ENCODE measurements at places on chromosomes 11 and 22.

DNA sequence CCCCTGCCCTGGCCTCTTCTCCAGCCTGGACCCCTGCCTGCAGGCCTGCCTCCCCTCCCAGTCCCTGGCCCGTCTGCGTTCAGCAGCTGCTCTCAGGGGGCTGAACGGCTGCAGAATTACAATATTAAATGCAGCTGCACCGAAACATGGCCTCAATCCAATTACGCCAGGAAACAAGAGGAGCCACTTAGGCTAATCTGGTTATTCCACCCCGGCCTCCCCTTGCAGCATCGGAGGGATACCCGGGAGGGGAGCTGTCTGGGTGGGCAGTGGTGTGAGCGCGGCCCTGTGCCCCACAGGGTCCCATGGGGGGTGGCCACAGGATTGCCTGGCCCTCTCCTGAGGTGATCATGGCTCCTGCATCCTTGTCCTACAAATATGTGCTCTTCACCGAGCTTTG lies 42.6 kb downstream of the FLRT1 start:
- DNase-seq: no peak

- DNase-seq: no peak
Observed at GRCh38 chr11:19663206-19663605, 49.4 kb upstream of the NAV2 start.

GRCh38 chr11:88421530-88421929 lies 84.0 kb upstream of the CTSC start:
- peak; percentile 81 for DNase-seq

DNA sequence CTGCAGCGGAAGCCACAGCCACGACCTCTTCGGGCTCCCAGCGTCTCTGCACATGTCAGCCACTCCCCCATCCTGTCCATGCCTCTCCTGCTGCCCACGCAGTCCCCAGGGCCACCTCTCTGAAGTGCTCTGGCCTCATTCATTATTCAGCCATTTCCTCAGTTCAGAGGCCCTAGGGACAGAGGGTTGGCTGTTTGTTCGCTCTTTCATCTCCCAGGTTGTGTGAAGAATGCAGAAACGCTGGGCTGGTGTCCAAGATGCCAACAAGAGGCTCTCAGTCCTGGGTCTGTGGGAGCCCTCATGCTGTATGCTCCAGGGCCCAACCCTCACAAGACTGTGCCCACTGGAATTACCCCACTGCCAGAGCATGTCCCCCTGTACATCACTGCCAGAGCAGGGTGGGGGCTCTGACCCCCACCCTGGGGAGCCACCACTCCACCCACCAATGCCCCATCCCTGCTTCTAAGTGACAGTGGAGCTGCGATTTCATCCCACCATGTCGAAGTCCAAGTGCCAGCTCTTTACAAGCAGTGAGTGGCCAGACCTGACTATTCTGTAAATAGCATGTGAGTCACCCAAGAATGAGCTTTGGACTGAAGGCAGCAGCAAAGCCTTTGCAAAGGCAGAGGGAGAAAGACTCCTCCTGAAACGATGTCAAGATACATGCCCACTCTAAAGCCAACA lies 209.6 kb downstream of the BUD13 start:
- DNase-seq: no peak

GRCh38 chr11:130622141-130622542 lies 173.7 kb downstream of the ADAMTS15 start:
- DNase-seq: no peak

DNA sequence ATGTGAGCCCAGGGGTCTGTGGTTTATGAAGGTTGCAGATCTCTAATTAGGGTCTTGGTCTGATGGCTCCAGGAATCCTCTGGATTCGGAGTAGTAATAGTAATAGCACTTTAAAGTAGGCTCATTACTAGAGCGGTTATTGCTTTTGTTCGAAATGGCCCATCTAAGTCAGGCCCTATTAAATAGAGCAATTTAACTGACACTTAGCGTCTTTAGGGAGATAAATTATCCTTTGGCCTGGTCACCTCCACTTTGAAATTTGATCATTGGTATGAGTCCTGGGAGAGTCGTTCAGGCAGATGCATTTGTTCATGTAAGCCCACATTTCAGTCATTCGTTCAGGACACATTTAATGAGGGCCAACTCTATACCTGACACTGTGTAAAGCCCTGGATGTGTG lies 54.8 kb downstream of the LDLRAD3 start:
- no peak for DNase-seq

DNA sequence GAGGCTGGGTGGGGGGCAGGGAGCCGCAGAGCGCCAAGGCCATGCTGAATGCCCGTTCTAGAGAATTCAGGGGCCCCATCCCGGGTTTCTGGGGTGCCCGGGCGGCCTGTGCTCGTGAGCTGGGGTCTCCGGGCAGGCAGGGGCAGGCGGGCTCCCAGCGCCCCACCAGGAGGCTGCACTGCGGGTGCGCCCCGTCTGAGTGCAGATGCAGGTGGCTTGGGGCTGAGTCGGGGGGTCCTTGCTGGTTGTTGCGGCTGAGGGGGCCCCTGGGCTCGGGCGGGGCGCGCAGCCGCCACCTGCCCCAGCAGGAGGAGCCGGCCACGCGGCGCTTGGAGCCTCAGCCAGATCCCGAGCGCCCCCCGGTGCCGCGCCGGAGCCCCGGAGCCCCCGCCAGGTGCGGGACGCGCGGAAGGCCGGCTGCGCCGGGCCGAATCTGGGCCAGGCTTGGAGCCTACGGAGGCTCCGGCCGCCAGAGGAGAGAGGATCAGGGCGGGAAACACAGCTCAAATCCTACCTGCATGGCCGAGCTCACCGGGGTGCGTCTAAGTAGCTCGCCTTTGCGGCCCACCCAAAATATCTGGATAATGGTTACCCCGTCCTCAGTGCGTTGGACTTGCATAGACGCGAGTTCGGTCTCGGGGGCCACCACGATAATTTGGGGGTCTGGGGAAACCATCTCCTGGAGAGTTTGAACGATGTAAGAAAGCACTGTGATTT lies 590 bp upstream of the IGF2 start:
- no peak for DNase-seq

- DNase-seq: no peak
Observed at GRCh38 chr11:21564095-21564494, 628.8 kb upstream of the ANO5 start.

DNA sequence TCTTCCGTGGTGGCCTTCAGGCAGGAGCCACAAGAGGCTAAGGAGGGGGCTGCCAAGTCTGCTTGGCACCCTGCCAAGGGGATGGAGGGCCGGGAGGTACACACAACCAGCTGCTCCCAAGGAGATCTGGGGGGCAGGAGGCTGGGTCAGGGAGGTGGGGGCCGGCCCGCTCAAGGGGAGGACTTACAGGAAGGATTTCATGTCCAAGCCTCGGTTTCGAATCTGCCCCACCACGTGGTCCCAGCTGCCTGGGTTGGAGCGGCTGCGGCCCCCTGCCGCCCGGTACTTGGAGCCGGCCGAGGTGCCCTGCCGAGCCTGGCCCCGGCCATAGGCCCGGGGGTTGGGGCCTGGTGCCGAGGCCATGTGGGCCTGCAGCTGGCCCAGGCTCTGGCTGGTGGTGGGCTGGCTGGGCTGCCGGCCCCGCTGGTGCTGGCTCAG lies 33.5 kb downstream of the LRRC10B start:
- DNase-seq: no peak

GRCh38 chr11:58905721-58906547 lies 33.4 kb upstream of the GLYATL1 start:
- no peak for DNase-seq

GRCh38 chr22:48405741-48406140 lies 1421.9 kb downstream of the BRD1 start:
- DNase-seq: no peak

GRCh38 chr11:27242591-27242990 lies 120.4 kb downstream of the CCDC34 start:
- DNase-seq: no peak

GRCh38 chr11:33996498-33997454 lies 54.8 kb upstream of the CAPRIN1 start:
- DNase-seq: peak; percentile 69

DNA sequence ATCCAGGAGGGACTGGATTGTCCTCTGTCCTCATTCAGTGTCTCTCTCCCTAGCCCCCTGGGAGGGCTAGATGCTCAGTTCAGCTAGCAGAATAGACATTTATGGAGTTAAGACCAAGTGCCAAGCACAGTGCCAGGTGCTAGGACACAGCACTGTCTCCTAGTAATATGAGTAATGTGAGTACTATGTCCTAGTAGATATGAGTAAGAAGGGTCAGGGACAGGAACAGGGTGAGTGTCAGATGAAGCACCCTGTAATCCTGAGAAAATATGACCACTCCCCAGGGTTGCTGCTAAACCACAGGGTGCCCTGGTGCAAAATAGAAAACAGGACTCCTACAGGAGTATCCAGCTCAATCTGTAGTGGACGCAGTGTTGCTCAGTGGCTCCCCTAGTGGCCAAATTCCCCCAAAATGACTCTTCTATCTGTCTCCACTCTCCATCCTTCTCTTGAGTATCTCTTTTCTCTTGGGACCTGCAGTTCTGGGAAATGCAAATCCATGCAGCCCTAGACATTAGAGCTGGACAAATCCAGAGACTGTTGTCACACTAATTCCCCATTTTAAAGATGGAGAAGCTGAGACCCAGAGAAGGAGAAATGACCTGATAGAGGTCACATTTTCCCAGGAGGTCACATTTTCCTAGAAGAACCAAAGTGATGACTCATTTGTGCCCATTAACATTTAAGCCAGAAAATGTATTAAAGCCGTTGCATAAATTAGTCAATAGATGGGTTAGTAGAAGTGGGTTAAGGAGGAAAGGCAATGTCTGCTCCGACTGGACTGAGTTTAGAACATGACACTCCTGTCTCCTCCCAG lies 214.3 kb downstream of the NXPE2 start:
- peak; percentile 8 for DNase-seq

GRCh38 chr22:20865331-20865730 lies 6.5 kb downstream of the SNAP29 start:
- no peak for DNase-seq

DNA sequence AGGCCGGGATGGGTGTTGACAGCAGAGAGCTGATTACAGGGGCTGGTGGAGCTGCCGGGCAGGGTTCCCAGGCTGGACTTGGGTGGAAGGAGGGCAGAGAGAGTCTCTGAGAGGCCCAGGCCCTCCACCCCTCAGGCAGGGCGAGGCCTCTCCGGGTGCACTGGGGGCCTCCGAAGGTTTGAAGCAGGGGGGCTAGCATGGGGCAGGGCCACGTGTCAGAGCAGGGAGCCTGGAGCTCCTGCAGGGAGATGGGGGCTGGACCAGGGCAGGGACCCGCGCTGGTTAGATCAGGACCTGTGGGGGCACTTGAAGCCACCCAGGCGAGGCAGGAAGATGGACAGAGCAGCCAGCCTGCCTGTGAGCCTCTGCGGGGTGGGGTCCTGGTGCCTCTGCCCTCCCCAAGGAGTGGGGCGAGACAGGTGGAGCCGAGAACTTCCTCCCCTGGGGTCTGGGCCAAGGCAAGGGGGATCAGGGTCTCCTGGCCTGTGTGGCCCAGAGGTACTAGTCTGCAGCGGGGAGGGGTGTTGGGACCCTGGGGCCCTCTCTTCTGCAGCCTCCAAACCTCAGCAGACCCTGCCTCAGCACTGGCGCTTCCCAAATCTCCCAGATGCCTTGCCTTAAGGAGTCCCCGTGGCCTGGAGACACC lies 911 bp downstream of the PANX2 start:
- DNase-seq: no peak

DNA sequence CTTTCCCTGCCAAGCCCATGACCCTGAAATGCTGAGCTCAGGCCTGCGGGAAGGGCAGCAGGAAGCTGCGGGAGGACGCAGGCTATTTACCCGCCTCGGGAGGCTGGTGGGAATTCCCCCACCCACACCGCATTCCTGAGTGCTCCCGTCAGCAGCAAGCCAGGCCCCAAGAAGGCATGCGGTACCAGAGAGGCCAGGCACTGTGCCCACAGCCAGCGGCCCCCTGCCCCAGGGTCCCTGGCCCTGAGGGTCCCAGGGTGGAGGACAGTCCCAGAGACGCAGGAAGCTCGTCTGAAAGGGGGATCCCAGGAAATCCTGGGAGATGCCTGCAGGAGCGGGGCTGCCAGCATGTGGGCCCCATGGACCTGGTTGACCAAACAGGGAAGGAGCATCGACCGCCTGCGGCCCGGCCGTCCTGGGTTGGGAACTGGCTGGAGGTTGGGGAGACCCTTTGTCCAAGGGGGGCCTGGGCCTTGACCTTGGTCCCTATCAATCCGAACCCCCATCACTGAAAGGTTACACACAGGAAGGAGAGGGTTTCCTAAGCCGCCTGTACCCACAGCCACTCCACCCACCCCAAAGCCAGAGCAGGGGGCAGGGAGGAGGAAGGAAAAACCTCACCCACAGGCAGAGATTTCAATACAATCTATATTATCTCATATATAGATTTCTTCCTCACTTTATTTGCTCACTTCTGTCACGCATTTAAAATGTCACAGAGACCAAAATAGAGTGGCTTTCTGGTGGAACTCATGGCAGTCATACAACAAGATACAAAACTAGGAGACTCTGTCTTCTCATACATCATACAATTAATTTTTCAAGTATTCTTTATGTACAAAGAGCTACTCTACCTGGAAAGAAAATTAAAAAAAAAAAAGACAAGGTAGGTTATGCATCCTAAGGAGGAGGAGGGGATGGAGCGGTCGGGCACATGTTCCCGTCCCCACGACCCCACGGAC lies 17.1 kb downstream of the MAFF start:
- DNase-seq: no peak

- no peak for DNase-seq
Observed at GRCh38 chr22:39234867-39235687, 9.7 kb downstream of the PDGFB start.

GRCh38 chr11:36372101-36372771 lies 76.1 kb downstream of the PRR5L start:
- no peak for DNase-seq

- DNase-seq: no peak
Observed at GRCh38 chr11:99812516-99812915, 791.8 kb downstream of the CNTN5 start.

GRCh38 chr22:39388261-39389011 lies 11.1 kb upstream of the TAB1 start:
- DNase-seq: peak; percentile 35

- DNase-seq: no peak
Observed at GRCh38 chr11:2135648-2136201, 3.5 kb downstream of the IGF2 start.

DNA sequence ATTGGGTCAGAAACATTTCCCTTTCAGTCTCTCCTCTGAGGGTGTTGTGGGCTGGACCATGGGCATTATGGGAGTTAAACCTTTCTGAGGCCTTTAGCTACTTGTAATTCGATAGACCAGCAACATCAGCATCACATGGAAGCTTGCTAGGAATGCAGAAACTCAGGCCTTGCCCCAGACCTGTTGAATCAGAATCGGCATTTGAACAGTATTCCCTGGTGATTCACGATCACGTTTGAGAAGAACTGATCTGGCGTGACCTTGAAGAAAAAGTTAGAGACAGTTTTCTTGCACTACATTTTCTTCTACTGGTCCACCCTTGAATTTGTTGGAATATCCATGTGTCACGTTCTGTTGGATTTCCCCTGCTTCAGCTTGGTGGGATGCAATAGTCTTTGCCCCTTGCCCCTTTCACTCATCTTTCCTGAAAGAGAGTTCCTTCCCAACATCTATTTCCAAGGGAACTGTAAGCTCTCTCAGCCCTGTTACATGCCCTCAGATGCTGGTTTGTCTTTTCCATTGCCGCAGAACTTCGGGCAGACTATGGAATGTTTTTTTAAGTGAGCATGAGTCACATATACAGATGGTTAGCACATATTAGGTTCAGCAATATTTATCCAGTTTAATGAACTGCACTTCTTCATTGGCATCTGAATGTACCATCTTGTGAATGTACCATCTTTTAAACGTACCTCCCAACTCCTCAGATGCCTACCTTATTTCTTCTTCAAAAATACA lies 23.9 kb downstream of the EHF start:
- no peak for DNase-seq

Data from DND-41 (cell line).